ENCODE measurements at places on chromosomes 2 and 18.

DNA sequence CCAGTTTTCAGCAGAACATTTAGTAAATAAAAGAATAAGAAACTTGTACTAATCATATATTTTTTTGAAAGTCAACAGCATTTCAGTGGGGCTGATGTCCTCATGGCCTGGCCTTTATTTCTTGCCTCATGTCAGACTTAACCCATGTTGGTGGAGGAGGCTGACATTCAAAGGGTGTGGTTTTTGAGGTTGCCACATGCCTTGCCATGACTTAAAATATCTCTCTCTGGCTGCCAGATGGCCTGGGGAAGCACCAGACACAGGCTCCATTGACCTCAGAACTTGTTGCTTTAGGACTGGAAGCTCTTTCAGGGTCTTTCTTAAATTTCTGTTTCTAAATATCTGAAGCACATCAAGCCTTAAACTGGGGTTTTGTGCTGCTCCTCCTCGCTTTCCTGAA, 32.5 kb upstream of the CD28 start:
- DNase-seq = peak; percentile 22

DNA sequence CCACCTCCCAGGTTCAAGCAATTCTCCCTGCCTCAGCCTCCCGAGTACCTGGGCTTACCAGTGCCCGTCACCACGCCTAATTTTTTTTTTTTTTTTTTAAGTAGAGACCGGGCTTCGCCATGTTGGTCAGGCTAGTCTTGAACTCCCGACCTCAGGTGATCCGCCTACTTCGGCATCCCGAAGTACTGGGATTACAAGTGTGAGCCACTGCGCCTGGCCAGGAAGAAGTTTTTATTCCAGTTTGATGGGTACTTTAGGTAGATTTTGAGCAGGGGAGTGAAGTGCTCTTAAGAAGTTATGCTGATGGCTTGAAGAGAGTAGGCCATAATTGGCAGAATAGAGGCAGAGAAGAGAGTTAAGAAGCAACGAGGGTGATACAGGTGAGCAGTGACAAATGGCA, 25.3 kb downstream of the FZD5 start:
- no peak for DNase-seq

DNA sequence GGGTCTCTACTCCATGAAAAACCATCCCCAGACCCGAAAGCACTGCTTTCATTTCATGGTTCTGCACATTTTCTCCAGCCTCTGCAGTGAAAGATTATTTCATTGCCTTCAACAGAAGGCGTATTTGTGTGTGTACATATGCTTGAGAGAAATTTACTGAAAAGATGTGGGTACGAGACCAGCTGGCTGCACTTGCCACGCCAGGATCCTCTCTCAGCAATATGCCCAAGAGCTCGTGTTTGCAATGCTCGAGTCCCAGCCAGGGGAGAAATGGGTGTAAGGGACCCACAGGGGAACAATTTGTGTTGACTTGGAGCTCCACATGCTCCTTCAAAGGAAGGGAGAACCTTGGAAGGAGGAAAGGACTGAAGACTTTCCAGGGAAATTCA, 37.3 kb downstream of the TMEM177 start:
- no peak for DNase-seq

DNA sequence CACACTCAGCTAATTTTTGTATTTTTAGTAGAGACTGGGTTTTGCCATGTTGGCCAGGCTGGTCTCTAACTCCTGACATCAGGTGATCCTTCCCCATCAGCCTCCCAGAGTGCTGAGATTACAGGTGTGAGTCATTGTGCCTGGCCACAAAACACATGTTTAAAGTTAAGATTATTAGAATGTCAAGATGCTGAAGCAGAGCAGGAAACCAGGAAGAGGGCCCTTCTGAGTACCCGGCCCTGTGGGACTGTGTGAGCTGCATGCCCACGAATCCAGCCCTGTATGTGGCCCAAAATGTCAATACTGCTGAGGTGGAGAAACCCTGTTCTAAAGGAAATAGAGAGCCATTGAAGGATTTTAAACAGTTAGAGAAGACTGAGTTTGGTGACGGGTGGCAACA, 31.0 kb upstream of the REV1 start:
- no peak for DNase-seq

DNA sequence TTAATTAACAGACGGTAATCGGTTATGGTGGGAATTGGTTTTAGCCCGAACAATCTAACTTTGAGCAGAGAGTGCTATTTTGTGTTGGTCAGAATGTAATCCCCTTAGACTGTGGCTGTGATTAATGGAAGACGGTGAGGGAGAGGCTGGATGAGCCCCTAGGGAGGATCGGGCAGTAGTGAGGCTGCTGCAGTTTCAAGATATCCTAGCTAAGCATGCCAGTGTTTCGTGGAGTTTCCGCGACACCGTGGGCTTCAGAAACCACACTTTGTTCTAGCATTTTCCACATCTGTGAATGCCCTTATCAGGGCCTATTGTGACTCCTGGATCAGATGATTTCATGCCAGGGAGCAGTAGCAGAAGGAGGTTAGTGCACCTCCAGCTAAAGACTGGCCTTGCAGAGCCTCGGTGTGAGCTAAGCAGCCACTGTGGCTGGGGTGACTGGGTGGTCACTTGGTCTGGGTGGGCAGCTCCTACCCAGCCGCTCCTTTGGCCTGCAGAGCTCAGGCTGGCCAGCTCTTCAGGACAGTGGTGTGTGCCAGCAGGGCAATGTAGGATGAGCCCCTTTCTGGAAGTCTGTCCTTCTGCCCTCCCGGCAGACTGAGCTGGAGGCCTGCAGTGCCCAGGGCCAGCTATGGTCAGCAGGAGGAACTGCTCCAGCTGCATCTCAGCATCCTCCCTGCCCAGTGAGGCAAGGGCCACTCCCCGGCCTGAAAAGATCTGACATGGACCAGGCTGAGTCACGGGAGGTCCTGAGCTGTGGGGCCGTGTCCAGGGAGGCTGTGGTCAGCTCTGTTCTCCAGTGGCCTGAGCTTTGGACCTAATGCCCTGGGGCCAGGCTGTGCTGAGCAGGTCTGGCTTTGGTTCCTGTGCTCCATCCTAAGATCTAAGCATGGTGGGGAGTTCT, 142.6 kb upstream of the GPC1 start:
- DNase-seq = no peak

All from activated CD8-positive, alpha-beta memory T cell treated with anti-CD3 and anti-CD28 coated beads, Interleukin-2, amount 50 U/mL, for 4 hours (primary cell).